ENCODE measurements at places on chromosomes 3 and 15. TPM values are rescaled to one million over a fixed set of nuclear protein-coding genes. Genes with fewer than 3 reads are reported as not detected.

Gene TRPM1
- not detected for total RNA-seq

Gene TXNRD3
- total RNA-seq, result not detected

Gene PP2D1
- not detected for total RNA-seq

Gene ROBO2
- 4.8 TPM for total RNA-seq

Gene COX5A
- total RNA-seq, result 364 TPM

Gene THAP10
- total RNA-seq, result not detected

Gene XCR1
- not detected for total RNA-seq

Measured in OCI-LY7 (cell line).